Heart right ventricle (tissue), 16 donors: ENCODE measurements at places on chromosomes 12 and 14. TPM values are rescaled to one million over a fixed set of nuclear protein-coding genes. Genes with fewer than 3 reads are reported as not detected.

SLCO1B1 gene
- not detected for total RNA-seq

- DNase-seq = no peak
Observed at GRCh38 chr14:103741876-103742275, 26.3 kb downstream of the ZFYVE21 start.

GRCh38 chr14:20866963-20867362 lies 24.2 kb upstream of the RNASE3 start:
- DNase-seq = no peak

GRCh38 chr12:57170408-57170807 lies 23.0 kb upstream of the LRP1-AS start:
- DNase-seq = no peak

DNA sequence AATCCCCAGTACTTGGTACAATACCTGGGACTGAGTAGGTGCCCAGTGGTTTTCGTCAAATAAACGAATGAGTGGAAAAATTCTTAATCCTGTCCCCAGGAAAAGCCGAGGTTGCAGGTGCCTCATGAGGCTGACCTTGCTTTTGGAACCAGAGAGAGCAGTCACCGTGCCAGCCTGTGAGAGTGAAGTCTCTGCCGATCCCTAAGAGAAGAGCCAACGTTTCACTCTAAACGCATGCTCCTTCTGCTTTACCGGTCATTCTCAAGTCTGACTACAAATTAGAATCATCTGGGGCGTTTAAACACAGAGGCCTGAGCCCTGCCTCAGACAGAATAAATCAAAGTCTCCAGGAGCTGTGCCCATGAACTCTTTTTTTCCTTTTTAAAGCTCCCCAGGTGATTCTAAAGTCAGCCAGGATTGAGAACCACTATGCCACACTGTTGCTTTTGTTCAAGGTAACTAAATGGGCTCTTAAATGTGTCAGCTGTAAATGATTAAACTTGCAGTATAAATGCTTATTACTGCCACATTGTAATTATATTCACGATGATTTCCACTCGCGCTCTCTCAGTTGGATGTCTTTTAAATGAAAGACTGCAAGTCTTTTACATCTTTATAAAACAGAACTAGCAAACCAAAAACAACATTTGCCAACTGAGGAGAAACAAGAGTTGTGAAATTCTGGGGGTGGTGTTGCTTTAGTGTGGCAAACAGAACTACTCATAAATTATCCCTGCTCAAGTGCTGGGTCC lies 26.9 kb downstream of the TCP11L2 start:
- DNase-seq = no peak

- no peak for DNase-seq
Observed at GRCh38 chr12:34406996-34407300, 384.7 kb downstream of the ALG10 start.

DNA sequence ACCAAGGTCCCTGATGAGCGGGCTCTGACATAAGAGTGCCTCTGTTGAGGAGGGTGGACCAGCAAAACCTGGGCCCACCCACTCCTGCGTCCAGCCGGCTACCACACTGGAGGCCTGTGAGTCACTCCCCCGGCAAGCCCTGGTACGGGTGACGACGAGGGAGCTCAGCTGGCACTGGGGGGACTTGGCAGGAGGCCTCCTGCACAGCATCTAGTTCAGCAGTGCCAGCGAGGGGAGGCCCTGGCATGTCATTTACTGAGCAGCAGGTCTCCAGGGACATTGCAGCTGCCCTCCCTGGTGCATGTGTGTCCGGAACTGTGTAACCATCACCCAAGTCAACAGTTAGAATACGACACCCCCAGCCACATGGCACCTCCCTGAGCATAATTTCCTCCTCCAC lies 24.4 kb downstream of the CD9 start:
- DNase-seq = no peak

- DNase-seq = no peak
Observed at GRCh38 chr12:116002890-116003536, 274.5 kb downstream of the MED13L start.

DNA sequence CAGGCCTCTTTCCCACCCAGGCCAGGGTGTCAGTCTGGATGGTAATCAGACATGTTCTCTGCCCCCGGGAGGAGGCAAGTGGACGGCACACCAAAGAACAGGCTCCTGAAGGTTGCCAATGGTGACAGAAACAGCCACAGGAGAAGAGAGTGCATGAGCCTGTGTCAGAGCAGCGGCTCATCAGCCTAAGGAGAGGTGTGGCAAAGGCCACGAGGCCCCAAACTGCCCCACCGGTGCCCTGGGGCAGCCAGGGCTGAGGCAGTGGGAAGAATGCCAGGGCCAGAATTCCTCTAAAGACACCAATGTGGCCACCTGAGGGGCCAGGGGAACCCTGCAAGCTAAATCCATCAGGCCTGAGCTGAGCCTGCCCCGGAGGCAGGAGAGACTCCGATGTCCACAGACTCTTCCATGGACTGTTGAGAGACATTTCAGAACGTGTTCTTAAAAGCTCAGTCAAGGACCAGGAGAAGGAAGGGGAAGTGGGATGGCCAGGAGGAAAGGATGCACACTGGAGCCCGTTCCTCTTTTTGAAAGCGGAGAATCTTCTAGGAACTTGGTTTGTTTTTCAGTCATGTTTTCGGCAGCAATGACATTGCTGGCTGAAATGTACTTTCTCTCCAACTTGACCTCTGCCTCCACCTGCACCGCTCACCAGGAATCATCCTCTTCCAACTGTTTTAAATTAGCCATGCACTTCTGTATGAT lies 176.3 kb upstream of the FKBP4 start:
- DNase-seq = no peak
